ENCODE measurements at places on chromosomes 13 and 19. TPM values are rescaled to one million over a fixed set of nuclear protein-coding genes. Genes with fewer than 3 reads are reported as not detected.

C19orf85 gene
- total RNA-seq = not detected

IZUMO2 gene
- not detected for total RNA-seq

ABCC4 gene
- 4.2 TPM for total RNA-seq

MAP4K1 gene
- total RNA-seq = 273 TPM

NKG7 gene
- 63.6 TPM for total RNA-seq

SOX21 gene
- not detected for total RNA-seq

ZNF471 gene
- total RNA-seq = 0.43 TPM

MAST3 gene
- total RNA-seq = 31.0 TPM

VN1R2 gene
- total RNA-seq = not detected

RAVER1 gene
- total RNA-seq = 67.4 TPM

TEX101 gene
- not detected for total RNA-seq

CERS1 gene
- total RNA-seq = not detected

ZNF610 gene
- total RNA-seq = 1.1 TPM

KLK3 gene
- not detected for total RNA-seq

PLK5 gene
- total RNA-seq = not detected

LAIR1 gene
- total RNA-seq = 100 TPM

DUS3L gene
- 62.3 TPM for total RNA-seq

GJB2 gene
- 1.8 TPM for total RNA-seq

PSPN gene
- total RNA-seq = 2.3 TPM

AMER2 gene
- total RNA-seq = not detected

NCAN gene
- total RNA-seq = not detected

PLD3 gene
- total RNA-seq = 85.5 TPM

ADM5 gene
- 4.8 TPM for total RNA-seq

GAS6 gene
- total RNA-seq = 3.5 TPM

SH2D3A gene
- total RNA-seq = 43.9 TPM
